ENCODE measurements at places on chromosomes 5 and 9.

DNA sequence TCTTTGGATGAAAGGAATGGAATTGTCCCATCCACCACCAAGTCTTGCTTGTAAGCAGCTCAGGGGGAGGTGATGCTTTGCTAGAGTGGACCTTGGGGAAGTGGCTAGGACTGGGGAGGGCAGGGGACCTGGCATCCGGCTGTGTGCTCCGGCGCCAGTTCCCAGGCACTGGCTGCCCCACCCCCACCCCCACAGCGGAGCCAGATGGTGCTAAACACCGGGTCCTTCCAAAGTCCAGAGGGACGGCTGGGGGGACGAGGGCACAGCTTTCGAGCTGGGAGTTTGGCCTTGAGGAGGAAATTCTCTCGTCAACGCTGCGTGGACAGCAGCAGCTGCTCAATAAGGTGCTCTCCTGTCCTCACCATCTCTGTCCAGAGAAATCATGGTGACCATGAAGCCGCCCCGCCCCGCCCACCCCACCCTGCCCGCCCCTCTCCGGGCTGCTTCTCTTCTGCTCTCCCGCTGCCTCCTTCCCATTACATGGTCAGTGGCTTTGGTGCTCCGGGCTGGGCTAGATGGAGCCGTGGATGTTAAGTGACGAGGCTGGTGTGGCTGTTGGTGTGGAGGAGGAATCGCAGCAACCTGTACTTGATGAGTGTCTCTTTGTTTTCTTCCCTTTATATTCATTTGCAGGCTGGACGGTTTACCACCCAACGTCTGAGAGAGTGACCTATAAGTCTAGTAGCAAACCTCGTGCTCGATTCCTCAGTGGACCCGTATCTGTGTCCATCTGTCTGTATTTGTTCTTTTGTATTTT lies 115.7 kb downstream of the WNK2 start:
- DNase-seq = no peak

DNA sequence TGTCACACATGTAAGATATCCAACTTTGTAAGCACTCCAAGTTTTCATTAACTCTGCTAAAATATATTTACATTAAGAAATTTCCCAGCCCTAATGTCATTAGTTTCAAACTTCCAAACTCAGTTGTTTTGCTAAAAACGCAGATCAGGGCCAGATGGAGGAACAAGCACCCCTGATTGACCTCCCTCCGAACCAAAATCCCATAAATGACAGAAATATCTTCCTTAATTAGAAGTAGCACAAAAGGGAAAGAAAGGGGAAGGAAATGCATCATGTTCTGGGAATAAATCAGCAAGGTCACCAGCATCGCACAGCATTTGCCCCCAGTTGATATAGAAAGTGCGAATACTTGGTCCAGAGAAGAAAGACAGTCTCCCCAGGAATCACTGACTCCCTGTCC lies 61.4 kb upstream of the RUFY1 start:
- no peak for DNase-seq

- no peak for DNase-seq
These were observed 81.0 kb upstream of the MAST4 start for GRCh38 chr5:66515209-66515608.

DNA sequence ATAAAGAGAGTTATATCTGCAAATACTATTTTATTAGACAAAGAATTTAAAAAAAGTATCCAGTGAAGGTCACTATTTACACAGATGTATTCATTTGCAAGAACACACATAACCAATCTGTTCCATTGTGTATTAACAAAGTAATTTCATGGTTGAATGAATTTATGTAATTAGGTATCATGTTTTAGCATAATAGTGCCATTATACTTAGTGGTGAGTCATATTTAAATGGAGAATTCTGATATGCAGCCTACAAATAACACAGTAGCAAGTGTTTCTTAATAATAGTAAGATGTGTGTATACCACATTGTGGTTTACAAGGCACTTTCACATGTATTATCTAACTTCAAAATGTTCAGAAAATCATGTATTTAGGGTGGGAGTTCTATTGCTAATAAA lies 1028.5 kb upstream of the ACO1 start:
- DNase-seq = no peak

DNA sequence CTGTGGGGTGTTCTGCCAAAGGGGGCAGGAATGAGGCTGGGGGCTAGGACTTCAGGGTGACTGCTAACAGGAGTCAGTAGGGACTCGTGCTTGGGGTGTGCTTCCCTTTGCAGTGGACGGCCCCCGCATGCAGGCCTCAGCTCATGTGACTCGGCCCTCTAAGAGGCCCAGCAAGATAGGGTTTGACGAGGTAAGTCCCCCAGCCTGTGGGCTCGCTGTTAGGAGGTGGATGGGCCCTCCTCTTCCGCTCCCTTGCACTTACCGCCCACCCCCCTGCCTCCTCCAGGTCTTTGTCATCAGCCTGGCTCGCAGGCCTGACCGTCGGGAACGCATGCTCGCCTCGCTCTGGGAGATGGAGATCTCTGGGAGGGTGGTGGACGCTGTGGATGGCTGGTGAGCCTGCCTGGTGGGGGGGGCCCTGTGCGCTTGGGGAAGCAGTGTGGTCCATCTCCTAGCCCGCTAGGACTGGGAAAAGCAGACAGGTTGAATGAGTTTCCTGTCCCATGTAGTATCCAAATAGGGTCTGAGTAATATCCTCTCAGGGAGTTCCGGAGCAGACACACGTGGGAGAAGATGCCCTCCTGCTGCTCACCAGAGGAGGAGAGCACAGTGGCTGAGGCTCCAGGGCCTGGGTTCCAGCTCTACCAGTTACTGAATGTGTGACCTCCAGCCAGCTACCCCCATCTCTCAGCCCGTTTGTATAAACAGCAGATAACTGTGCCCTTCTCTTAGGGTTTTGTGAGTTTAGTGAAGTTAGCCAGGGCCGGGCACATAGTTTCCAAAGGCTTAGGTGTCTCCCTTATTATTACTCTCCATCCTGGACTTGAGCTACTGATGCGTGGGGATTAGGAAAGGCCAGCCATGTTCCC lies 8.2 kb downstream of the CERCAM start:
- DNase-seq = no peak

DNA sequence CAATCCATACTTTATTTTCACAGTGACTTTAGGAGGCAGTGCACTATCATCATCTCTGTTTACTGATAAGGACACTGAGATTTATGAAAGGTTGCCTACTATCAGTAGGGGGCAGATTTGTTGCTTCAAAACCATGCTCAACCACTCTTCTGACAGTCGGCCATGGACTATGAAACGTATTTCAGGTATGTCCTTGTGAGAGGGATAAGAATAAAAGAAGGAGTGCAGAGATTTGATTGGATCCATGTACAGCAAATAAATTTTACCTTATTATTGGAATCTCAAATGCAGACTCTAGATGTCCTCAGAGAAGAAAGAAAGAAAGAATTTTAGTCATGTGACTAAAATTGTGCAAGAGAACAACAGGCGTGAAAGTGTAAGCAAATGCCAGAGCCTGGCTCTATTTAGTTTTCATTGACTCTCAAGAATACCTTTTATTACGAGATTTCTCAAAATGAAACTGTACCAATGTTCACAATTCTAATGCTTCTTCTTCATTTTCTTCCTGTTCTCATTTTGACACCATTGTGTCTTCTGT lies 296.6 kb upstream of the RASA1 start:
- DNase-seq = no peak

Measured in cerebellar nuclear complex (tissue), 1 donor.